BJ (cell line): ENCODE measurements at places on chromosomes 7 and 10.

- DNase-seq, result no peak
Observed at GRCh38 chr10:6350609-6351008, 147.9 kb downstream of the PFKFB3 start.

DNA sequence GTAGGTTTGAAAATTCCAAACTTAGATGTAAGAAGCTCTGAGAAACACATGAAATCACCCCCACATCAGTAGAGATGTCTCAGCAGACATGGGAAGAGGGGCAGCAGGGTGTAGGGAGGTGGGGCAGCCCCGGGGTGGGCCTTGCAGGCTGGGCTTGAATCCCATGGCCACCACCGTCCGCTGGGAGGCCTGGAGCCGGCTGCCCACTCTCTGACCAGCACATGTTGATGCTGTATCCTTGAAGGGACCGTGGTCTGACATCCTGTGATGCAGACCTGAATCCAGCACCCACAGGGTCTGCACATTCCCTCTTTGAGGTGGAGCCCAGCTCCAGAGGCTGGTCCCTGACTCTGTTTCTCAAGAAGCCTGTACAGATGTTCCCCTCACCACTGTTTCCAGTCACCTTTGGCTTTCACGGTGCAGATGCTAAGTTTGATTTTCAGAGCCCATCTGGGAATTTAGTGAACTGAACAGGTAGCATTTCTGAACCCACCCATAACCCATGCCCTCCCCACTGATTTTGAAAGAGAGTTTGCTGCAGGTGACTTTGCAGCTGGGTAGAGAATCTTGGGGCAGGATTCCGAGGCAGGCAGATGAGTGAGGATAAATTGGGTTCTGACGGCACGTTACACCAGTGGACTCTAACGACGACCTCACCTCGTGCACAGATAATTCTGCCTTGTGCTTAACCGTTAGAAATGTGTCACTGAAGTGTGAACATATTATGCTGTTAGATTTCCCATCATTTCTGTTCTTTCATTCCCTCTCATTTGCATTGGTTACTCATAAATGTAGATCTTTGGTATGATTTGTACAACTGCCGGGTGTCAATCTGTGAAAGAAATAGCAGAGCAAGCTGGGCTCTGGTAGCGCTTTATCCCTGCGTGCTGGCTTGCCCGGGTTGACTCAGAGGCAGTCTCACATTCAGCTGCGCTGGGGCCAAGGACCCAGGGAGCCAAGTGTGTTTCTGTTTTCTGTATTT is 45.7 kb downstream of the IKZF1 start:
- no peak for DNase-seq

DNA sequence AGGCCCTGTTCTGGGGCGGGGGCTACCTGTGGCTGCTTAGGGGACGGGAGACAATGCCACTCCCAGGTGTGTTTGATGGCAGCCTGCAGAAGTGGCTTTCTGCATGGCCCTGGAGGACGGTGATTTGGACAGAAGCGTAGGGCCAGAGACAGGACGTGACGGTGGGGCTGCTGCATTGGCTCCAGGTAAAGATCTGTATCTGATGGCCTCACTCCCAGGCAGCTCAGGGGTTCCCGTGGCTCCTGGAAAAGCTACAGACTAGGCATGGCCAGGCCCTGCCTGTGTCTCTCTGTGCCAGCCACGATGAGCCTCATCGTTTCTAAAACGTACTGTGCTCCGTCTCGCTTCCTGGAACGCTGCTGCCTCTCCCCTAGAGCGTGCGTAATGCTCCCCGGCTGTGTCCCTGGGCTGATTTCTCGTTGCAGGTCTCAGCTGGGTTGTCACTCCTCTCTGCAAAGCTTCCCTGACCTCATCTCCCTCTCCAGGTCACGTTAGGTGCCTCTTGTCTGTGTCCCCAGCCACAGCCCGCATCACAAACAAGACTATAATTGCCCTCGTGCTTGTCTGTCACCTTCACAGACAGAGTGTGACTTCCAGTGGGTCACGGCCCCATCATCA is 12.6 kb downstream of the GTF2IRD1 start:
- no peak for DNase-seq

DNA sequence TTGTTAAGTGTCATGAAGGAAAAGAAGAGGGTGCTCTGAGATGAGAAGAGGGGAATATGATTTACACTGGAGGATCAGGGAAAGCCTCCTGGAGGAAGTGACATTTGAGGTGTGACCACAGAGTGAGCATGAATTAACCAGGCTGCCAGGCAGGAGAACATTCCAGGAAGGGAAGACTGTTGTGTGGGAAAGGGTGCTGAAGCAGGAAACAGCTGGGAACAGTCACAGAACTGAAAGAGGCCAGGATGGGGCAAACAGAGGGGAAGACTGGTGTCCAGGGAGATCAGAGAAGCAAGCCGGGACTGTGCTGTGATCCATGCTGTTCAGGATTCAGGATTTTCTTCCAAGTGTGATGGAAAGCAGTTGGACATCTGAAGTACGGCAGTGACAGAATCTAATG is 14.9 kb downstream of the HIPK2 start:
- DNase-seq, result no peak

DNA sequence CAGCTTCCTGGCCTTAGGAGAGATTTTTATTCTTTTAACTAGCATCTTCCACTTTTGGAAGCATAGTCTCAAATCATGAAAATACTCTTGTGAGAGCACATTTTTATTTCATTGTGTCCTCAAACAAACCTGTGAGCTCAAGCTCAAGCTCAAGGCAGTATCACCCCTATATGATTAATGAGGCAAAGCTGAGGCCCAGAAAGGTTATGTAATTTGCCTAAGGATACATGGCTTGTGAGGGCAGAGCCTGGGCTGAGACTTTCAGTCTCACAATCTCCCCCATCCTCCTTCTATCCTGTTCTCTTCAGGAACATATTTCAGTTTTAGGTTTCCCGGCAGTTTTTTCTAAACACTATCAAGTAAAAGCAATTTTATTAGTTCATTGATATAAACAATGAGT is 359.5 kb downstream of the PTEN start:
- DNase-seq, result no peak

DNA sequence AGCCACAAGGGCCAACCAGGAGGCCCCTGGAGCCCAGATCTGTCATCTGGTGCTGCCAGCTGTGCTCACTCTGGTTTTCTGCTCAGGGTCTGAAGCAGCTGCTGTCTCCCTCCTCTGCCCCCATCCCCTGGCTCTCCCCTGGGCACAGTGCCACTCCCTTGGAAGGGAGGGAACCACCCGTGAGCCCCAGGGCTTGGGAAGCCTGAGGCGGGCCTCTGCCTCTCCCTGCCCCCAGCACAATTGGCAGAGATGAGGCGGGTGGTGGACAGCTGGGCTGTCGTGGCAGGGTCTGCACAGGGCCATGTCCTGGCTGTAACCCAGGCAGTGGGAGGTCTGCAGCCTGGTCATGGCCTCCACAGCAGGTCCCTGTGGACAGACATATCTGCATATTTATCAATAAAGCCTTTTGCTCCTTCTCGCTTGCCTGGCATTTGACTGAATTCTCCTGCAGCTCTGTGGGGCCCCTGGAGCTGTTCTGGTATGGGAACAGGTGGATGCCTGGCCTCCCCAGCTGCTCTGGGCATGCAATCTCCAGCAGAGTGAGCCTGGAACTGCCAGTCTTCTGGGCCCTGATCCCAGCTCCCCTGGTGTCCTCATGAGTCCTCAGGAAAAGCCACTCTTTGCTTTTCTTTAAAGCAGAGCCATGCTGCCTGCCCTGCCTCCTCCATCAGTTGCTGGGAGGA is 1.6 kb upstream of the ANKRD2 start:
- DNase-seq, result no peak

GRCh38 chr7:31857172-31857571 is 170.2 kb downstream of the PPP1R17 start:
- DNase-seq, result no peak

DNA sequence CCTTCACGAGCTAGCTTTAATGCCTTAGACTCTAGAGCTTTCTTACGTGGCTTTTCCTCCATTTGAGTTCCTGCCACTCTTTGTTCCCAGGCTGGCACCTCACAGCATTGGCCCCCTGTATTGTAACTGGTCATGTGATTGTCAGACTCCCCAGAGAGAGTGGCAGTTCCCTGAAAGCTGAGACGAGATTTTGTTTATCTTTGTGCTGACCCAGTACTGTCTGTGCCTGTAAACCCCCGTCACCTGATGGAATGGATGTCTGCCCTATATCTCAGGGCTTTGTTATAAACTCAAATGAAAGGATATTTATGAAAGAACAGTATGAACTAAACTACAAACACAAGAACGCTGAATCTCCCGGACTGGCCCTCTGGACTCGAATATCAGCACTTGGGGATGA is 13.0 kb downstream of the NOBOX start:
- DNase-seq, result no peak

GRCh38 chr7:64882341-64883112 is 20.5 kb upstream of the ZNF273 start:
- no peak for DNase-seq

DNA sequence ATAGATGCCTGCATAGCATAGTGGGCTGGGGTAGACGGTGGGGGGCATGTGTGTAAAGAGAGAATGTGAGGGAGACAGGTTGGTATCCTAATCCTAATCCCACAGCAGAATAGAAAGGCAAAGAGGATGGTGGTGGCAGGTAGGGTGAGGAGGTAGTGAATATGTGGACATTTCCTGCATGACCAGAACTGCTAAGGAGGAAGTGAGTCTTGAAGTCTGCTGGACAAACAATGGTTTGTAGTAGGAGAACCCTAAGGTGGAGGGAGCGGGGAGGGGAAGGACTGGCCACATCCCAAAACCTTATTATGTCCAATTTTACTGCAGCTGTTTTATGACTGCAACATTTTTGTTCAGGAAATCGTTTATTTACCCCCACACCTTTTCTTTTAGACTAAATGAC is 279.7 kb downstream of the AUTS2 start:
- no peak for DNase-seq

- DNase-seq, result no peak
Observed at GRCh38 chr10:130998642-130999041, 312.9 kb downstream of the TCERG1L start.

GRCh38 chr7:123770378-123770777 is 21.6 kb upstream of the WASL start:
- no peak for DNase-seq

DNA sequence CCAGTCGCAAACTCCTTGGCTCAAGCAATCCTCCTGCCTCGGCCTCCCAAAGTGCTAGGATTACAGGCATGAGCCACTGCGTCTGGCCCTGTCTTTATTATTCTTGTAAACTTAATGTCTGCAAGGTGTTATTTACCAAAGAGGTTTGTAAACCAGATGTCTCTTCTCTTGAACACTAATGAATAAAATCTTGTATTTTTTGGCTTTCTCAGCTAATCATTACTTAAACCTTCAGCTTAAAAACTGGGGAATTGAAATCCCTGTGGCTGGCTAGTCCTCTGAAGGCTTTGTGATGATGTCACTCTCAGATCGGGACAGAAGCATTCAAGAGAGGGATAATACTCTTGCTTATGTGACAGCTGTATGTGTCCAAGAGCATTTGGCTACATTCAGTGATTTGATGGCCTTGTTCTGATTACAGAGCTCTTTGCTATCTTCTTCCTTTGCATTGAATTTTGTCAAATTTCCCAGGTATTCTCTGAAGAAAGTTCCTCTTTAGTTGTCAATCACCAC is 130.3 kb downstream of the BICC1 start:
- DNase-seq, result no peak

DNA sequence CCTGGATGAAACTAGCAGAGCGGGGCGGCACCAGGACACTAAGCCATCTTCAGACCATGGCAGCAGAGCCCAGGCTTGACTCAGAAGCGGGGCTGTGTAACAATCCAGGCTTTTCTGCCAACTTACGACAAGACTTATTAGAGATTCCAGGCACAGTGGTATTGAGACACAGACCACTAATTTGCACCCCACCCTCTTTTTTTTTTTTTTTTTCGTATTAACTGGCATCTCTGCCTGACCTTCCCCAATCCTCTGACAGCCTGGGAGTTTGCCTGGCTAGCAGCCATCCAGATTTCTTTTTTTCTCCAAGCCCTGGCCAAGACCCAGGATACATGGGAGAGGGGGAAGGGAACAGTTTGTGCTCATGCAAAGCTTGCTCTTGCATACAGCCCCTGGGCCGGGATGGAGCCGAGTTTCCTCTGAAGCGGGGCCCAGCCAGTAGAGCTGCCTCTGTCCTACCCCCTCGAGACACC is 182.4 kb downstream of the PLXNA4 start:
- no peak for DNase-seq
